Suprapubic skin (tissue), 4 donors: ENCODE measurements at places on chromosomes 13 and 19. TPM values are rescaled to one million over a fixed set of nuclear protein-coding genes. Genes with fewer than 3 reads are reported as not detected.

The MBD3L3 gene
- total RNA-seq: not detected

The ZNF681 gene
- 2.8 TPM for total RNA-seq

The PSG11 gene
- not detected for total RNA-seq

The KIRREL2 gene
- total RNA-seq: not detected

The ZNF700 gene
- 10.0 TPM for total RNA-seq

The WBP4 gene
- 12.1 TPM for total RNA-seq

The SMAD9 gene
- 1.9 TPM for total RNA-seq

The ATCAY gene
- not detected for total RNA-seq

The ARHGAP33 gene
- total RNA-seq: 42.7 TPM

The SBK3 gene
- total RNA-seq: not detected

The WDR88 gene
- total RNA-seq: not detected

The PGLYRP2 gene
- total RNA-seq: 0.21 TPM

The KRTDAP gene
- total RNA-seq: 1,056 TPM

The CEP89 gene
- 11.7 TPM for total RNA-seq

The EPS8L1 gene
- total RNA-seq: 243 TPM

The KIR2DL4 gene
- not detected for total RNA-seq

GRCh38 chr19:16233081-16233776 lies 35.5 kb downstream of the AP1M1 start:
- DNase-seq: no peak

GRCh38 chr13:50842251-50842989 lies 1.1 kb downstream of the DLEU7 start:
- DNase-seq: no peak

DNA sequence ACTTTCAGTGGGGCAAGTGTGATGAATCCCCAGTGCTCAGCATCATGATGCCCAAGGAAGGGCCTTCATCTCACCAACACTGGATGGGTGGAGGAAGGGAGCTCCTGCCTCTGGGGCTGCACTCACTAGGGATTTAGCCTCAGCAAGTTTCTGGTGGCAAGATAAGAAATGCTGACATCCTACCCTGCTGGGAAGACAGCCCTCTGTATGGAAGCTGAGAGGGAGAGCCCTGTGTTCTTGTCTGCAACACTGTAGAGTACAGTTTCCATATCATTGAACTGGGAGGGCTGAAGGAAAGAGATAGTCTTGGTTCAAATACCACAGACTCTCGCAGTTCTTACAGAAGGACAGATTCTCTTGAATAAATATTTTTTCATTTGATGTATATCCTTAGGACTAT lies 7.3 kb upstream of the ZNF460 start:
- DNase-seq: no peak

GRCh38 chr13:82569581-82569980 lies 1312.7 kb downstream of the SLITRK1 start:
- no peak for DNase-seq

- DNase-seq: no peak
Observed at GRCh38 chr19:4970558-4971423, 1.9 kb downstream of the KDM4B start.

GRCh38 chr19:2291185-2291751 lies 9.3 kb upstream of the PEAK3 start:
- DNase-seq: no peak

GRCh38 chr13:34230271-34230670 lies 412.3 kb downstream of the RFC3 start:
- DNase-seq: no peak

- DNase-seq: no peak
Observed at GRCh38 chr13:100566543-100566942, 22.0 kb downstream of the GGACT start.

DNA sequence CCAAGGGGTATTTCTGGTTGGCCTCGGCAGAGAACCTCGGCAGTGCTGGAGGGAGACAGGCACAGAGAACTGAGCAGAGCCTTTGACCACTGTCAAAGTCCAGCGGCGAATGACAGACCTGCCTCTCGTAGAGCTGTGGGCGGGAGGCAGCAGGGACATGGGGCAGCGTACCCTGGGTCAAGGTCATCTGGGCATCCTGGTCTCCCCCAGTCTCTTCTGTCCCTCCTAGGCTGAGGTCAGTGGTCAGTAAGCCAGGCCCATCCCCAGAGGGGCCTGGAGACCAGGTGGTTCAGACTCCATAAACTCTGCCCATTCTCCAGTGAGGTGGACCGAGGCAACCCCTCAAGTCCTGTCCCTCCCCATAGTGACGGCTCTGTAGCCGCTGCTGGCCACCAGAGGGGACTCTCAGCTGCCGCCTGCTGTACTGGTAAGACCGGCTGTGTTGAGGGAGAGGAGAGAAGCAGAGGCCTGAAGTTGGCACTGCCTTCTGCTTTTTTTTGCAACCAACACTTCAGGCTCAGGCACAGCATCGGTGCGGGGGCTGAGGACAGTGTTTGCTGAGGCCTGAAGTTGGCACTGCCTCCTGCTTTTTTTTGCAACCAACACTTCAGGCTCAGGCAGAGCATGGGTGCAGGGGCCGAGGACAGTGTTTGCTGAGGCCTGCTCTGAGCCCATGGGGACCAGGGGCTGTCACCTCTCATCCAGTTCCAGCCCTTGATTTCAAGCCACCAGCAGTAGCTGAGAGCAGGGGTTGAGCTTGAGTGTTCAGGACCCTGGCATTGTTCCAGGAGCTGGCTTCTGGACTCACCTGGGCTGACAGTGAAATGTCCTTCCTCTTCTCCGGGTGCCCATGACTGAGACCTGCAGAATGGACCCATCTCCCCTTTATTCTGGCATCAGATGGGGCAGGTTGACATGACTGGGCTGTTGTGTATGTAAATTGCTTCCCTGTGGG lies at the start of gene PGLYRP2:
PGLYRP2 (minus strand) TSS at position 111 of the 955 bp plus-strand sequence. CDS start 130 bp downstream, outside the sequence.
- DNase-seq: no peak

DNA sequence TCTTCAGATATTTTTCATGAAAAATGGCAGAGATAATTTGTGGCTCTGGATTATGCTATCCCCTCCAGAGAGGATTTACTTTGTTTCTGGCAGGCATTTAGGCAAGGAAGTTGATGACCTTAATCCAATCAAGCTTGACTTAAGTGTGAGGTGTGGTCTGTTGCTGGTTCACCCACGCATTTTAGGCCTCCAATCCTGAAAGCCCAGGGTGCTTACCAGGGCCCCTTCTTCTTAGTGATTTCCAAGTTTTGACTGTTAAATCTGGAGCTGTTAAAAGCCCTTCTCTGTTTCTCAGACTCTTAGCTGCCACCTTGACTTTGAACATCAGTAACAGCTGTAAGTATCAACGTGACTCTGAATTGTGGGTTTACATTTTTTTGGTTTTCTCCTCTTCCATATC lies 161.8 kb downstream of the DNAJC15 start:
- no peak for DNase-seq

- no peak for DNase-seq
Observed at GRCh38 chr19:7748171-7748570, 837 bp upstream of the CD209 start.

- DNase-seq: no peak
Observed at GRCh38 chr13:111536075-111536642, 215.7 kb downstream of the TEX29 start.

- no peak for DNase-seq
Observed at GRCh38 chr13:21663197-21663596, 7.7 kb upstream of the FGF9 start.

DNA sequence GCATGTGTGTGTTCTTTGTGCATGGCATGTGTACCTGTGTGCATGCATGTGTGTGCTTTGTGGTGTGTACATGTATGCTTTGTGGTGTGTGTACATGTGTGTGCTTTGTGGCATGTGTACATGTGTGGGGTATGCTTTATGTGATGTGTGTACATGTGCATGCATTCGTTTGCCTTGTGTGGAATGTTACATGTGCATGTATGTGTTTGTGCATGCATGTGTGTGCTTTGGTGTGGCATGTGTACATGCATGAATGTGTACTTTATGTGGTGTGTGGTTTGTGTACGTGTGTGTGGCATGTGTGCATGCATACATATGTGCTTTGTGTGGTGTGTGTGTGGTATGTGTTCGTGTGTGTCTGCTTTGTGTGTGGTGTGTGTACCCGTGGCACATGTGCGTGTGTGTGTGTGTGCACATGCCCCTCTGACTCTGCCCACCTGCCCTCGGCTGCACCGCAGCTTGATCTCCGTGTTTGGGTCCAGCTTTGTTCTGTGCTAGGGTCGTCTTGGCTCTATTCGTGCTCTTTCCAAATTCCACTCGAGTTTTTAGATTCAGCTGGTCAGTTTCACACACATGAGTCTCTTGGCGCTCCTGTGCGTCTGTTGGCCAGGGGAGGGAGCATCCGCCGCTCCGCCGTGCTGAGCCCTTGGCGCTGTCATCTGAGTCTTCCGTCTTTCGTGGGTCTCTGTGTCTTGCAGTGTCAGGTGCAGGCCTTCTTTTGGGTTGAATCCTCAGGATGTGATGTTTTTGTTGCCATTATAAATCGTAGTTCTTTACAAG lies 46.5 kb upstream of the TFDP1 start:
- no peak for DNase-seq

- DNase-seq: no peak
Observed at GRCh38 chr19:55165952-55166529, 372 bp downstream of the DNAAF3 start.

- DNase-seq: no peak
Observed at GRCh38 chr19:6828698-6829633, 56.5 kb downstream of the VAV1 start.

- no peak for DNase-seq
Observed at GRCh38 chr13:72005455-72005854, 138.5 kb upstream of the DACH1 start.

GRCh38 chr13:28983641-28984040 lies 163.5 kb downstream of the MTUS2 start:
- DNase-seq: no peak

GRCh38 chr13:28718196-28718542 lies 601 bp downstream of the SLC46A3 start:
- DNase-seq: no peak

DNA sequence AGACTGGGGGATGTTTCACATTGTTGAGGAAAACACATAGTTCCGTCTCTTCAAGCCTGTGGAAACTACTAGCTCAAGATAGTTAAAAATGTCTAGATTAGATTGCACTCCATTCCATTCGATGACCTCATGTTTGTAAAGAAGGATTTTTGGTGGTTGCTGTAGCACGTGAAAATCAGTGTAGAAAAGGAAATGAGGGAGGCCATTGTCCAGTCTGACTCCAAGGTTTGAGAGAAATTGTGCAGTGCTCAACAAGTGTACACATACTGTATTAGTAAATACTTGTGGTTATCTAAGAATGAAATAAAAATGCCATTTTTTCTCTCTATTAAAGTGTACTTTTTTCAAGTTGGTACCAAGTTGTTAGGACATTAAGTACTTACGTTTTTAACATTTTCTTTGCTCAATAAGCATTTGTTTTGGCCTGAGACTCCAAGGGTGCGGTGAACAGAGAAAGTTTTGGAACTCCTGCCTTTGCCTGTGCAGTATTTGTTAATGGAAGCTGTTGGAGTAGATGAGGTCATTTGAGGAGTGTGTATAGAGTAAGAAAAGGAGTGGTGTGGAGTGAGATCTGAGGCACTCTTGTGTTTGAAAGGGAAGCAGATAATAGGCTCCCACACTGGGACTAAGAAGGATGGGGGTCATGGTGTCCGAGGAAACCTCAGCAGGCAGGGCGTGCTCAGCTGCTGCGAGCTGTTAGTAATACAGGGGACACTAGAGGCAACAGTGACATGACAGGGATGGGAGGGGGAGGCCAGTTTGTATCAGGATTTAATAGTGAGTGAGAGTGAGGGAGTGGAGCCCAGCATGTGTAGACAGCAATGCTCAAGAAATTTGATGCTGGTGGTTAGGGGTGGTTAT lies 4.4 kb downstream of the WASF3 start:
- DNase-seq: no peak

- DNase-seq: no peak
Observed at GRCh38 chr13:40158218-40158617, 502.8 kb downstream of the COG6 start.

GRCh38 chr13:40026174-40026585 lies 370.7 kb downstream of the COG6 start:
- no peak for DNase-seq

- no peak for DNase-seq
Observed at GRCh38 chr13:110347535-110348308, 40.6 kb downstream of the COL4A2 start.

DNA sequence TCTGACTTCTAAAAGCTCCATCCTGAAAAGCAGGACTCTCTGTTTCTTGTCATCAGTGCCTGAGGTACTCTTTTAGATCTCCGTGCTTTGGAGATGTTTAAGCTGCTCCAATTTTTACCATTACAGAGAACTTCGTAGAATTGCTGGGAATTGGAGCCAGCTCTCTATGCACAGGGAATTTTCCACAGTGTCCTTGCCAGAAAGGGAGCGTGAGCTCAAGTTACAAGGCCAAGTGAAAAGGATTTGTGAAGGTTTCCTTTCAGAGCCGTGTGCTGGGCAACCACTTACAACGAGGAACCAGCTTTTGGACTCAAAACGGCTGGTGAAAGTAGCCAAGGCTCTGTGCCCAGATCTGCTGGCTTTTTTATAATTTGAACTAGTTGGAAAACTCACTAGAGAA lies 82.6 kb downstream of the NUFIP1 start:
- no peak for DNase-seq

DNA sequence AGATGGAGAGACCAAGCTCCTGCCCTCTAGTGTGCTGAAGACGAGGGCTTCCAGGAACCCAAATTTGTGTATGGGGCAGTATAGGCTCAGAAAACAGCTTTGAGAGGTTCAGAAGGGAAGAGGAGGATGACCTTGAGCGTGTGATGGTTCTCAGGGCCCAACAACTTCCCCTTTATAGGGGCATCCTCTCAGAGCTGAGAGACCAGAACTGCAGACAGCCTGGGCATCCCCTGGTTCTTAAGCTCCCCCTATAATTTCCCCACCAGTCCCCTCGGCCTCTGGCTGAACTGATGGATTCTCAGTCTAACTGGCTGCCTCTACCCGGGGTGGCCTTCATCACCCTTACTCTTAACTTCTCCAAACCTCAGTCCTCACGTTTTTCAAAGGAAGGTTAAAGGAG lies 167.5 kb downstream of the URI1 start:
- no peak for DNase-seq

GRCh38 chr19:5997371-5997770 lies 19.4 kb upstream of the RANBP3 start:
- DNase-seq: no peak

DNA sequence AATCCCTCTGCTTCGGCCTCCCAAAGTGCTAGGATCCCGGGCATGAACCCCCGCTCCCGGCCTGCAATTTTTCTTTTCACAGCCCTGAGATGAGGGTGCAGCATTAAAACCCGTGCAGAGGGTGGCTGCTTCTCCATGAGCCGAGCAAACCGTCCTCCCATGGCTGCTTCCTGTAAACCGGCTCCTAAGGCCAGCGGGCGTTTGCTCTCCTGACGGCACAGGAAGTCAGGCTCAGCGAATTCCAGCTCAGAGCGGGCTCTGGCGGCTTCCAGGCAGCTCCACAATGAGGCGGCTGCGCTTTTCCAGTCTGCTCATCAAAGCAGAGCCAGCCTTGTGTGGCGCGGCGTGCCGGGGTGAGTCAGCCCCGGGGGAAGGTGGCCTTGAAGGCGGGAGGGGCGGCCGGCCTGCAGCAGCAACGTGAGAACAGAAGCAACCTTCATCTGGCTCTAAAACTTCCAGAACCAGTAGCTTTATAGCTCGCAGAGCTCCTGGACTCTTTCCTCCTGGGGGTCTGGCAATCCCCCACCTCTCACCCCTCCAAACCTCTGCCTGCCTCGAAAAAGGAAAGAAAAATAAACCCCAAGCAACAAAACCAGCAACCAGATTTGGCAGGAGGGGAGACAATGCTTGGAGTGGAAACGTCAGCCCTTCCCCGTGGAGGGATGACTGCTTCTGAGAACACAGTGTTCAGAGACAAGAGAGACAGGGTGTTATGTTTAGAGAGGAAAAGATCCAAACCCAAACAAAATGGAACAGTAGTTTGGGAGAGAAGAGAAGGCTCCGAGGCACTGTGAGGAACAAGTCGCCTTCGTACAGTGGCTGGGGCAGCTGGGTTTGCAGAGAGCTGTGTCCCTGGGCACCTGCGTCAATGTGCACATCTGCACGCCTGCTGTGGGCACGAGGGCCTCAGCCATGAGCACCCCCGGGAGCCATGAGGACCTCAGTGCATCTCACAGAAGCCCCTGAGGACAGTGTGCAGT lies 67.8 kb downstream of the GADD45B start:
- DNase-seq: peak; percentile 97
